ENCODE measurements at places on chromosomes 2 and 18.

GRCh38 chr2:11656671-11657101, 13.3 kb downstream of the NTSR2 start:
- no peak for DNase-seq

DNA sequence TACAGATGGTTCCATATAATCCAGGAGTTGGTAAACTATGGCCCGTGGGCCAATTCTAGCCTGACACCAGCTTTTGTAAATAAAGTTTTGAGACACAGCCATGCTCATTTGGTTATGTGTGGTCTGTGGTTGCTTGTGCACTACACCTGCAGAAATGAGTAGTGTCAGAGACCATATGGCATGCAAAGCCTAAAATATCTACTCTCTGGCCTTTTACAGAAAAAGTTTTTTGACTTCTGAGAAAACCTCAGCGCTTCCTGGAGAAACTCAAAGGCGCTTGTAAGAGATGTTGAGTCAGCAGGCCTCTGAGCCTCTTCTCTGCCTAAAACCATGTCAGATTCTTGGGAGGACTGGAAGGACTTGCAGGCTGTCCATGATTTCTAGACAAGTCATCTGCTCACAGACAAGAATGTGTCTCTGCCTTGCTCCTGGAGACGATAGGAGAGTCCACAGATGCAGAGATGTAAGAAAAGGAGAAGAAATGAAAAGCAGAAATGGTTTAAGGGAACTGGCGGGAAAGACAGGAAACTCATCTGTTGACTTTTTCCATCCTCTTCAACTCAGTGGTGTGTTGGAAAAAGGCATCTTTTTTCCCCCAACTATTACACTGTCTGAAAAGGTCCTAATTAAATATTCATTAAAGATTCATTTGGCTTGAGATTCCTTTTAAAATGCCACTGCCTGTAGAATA, 5.2 kb downstream of the TTC39C start:
- DNase-seq = no peak

- no peak for DNase-seq
Measured at GRCh38 chr2:218261423-218262236, 815 bp downstream of the GPBAR1 start.

- DNase-seq = no peak
Measured at GRCh38 chr18:45014047-45014501, 333.4 kb downstream of the SETBP1 start.

DNA sequence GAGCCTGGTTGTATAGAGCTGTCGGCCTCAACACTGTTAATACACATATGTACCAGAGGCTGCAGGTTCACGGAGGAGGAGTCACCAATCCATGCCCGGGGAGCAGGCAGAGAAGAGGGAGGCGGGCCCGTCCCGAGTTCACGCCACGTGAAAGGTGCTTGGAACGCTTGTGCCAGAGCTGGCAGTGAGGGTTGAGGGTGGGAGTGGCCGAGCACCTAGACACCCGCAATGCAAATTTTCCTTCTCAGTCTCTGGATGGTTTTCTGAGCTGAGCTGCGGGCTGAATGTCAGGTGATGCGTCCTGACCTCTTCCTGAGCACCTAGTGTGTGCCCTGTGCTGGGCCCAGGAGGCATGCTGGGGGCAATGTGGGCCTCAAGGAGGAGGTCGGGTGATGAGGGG, 52.2 kb downstream of the ODC1 start:
- no peak for DNase-seq

DNA sequence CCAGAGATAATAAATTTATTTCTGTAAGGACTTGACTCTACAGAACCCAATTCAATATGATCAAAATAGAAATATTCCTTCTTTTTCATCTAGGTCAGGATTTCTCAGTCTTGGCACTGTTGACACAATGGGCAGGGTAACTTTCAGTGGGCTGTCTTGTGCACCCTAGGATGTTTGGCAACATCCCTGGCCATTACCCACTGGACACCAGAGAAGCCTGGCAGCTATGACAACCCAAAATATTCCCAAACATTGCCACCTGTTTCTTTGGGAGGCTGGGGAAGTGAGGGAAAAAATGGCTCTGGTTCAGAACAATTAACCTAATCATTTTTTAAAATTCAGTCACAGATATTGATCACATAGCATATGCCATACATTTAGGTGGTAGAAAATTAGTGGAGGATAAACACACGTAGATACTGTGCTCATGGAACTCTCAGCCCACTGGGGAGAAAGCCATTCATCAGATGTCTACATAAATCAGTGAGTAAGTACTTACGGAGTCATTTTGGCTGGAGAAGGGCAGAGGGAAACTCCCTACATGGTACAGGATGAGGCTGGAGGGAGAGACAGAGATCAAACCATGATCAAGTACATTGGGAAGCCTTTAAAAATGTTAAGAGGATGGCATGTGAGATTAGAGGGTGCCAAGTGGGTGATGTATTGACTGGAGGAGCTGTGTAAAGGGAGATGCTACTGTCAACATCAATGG, 718 bp upstream of the TNP1 start:
- DNase-seq = no peak

DNA sequence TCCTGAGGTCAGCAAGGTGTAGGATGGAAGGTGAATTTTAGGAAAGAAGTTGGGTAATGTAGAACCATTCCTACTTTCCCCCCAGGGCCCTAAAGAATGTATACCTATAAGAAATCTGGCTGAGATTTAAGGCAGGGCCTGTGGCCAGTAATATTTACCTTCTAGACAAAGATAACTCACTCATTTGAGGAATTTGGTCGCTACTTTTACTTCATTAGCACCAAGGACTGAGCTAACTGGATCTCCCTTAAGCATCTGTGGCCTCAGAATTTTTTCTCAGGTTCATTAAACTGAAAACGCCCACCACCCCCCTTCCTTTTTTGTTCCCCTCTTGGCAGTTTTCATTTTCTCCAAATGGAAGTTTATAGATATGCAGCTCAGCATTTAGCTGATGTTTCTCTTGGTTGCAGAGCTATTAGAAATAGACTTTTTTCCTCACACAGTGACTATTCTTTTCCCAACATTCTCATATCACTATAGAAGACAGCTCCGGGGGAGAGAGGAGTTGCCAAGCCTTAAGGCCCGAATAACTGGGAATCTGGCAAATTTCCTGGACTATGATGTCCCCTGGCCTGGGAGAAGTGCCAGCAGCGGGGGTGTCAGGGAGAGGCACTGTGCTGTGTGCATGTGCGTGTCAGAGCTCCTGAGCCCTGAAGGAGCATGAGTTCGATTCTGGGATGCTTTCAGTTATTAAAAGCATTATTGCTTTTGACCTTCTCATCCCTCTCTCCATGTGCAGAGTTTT, 310.9 kb downstream of the PRKCE start:
- no peak for DNase-seq

- no peak for DNase-seq
Measured at GRCh38 chr2:9765611-9766531, 77.4 kb upstream of the TAF1B start.

- no peak for DNase-seq
Measured at GRCh38 chr2:204901591-204901990, 356.3 kb downstream of the PARD3B start.

GRCh38 chr2:165472922-165473321, 3.4 kb downstream of the CSRNP3 start:
- no peak for DNase-seq

DNA sequence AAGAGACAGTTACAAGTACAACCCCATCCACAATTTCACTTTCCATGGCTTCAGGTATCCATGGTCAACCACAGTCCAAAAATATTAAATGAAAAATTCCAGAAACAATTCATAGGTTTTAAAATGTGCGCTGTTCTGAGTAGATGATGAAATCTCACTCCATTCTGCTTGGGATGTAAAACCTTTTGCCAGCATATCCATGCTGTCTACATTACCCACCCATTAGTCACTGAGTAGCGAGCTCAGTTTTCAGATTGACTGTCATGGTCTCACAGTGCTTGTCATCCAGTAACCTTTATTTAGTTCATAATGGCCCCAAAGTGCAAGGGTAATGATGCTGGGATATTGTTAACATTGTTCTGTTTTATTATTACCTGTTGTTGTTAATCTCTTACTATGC, 40.5 kb downstream of the SMAD4 start:
- DNase-seq = no peak

DNA sequence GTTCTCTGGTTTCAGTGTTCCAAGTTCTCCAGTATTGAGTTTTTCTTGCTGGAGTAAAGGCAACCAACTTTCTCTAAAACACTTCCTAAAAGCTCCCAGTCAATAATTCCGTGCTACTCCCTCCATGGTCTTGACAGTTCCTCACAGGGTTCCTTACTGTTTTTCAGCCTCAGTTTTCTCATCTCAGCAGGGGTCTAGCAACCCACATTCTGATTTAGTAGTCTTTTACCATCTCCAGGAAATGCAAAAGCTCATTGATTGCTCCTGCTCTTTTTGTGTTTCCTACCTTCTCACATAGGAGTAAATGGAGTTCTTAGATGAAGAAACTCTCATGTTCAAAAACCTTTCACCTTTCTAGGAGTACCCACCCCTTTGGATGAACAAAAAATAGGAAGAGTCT, 978.8 kb upstream of the POU3F3 start:
- no peak for DNase-seq

DNA sequence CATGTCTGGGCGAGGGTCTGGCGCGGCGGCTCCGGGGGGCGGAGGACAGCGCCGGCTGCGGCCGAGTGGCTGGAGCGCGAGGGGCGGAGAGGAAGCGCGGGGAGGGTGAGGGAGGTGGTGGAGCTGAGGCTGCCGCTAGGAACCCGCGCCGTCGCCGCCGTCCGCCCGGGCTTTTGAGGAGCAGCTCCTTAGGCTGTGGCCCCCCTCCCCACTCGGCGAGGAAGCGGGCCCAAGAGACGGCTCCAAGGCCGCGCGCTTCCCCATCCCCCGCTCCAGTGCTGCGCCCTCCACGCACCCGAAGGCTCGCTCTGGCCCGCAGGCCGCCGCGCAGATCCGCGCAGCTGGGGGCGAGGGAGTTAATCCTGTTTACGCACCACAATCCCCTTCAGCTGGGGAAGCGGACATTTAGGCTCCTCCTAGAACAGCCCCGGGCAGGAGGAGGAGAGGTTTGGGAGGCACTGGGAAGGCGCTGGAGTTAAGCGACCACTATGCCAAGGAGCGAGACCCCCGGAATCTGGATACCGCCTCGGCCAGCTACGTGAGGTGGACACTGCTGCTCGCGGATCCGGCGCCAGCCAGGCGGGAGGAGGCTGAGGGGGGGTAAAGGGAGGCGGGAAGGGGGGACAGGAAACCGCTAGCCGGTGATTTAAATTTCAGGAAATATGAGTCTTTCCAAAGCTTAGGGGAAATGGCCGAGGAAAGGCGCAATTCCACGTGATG, at the start of gene CNRIP1:
Gene CNRIP1 (minus strand): TSS at position 552 of the 720 bp plus-strand sequence. CDS start 549 bp downstream, at position 3.
- DNase-seq = no peak

GRCh38 chr2:76448956-76449355, 738.2 kb upstream of the GCFC2 start:
- DNase-seq = no peak

DNA sequence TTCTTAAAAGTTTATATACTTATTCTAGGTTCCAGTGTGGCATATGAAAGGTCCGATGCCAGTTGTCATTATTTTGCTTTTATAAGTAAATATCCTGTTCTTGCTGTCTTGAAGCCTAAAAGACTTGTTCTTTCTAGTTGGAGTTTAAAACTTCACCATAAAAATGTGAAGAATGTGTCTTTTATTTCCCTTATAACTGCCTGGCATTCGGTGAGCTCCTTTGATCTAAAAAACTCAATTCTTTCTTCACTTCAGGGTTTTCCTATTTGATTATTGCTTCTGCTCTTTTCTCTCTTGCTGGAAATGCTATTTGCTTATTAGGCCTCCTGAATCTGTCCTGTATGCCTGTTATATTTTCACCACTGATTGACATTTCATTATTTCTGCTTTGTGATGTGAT, 51.6 kb downstream of the TSPYL6 start:
- DNase-seq = no peak

GRCh38 chr2:214796911-214797310, 12.6 kb downstream of the BARD1 start:
- DNase-seq = no peak

GRCh38 chr18:11760498-11761167, 71.6 kb downstream of the GNAL start:
- no peak for DNase-seq

DNA sequence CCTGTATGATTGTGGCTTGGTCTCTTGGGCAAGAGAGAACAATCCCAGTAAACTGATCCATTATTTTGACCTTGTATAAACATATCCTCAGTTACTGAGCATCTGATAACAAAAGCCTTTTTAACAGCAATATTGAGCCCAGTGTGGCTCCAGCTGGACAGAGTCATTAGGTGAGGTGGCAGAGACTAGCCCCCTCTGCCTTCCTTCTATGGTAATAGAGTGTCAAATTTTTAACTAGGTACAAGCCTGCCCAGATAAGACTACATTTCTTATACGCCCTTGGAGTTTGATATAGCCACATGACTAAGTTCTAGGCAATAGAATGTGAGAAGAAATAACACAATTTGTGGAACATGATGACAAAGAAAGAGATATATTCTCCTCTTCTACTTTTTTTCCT, 56.2 kb downstream of the HNMT start:
- DNase-seq = no peak

DNA sequence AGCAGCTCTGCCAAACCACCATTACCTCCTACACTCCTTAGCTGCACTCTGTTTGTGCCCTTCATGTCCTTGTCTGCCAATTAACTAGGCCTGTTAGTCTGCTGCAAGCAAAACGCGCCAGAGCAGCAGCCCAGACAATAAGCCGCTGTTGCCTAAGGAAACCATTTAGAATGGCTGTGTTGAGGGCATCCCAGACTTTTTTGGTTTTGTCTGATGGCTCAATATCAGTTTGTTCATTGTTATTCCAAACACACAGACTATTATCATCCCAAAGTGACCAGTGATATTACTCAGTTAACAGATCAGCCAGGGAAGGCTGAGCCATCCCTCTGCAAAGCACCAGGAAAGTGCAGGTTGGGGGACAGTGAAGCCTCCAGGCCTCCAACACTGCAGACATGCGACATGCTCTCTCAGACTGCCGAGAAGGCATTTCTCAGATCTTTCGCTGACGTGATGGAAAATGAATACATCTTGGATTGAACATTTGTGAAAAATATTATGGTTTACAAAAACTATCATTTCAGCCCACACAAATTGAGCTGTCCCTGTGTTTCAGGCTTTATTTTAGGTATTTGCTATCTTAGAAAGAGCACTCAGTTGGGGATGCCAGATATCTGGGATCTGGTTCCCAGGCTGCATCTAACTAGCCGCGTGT, 182.0 kb upstream of the HNRNPA3 start:
- DNase-seq = no peak

DNA sequence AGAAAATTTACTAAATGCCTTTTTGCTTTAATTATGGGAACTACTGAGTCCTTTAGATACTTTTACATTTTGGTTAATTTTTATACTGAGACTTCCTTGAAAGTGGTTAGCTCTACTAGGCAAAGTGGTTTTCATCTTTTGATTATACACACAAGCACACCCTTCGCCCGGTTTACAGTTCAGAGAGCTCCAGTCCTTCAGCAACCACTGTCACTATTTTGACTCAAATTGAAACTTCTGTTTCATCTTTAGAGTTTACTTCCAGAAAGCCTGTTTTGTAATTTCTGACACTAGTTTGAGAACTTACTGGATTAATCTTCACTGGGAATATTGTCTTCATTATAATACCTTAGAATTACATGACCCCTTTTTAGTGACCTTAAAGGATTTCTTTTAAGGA, 140.3 kb upstream of the FOSL2 start:
- no peak for DNase-seq

All from stimulated activated CD8-positive, alpha-beta memory T cell treated with anti-CD3 and anti-CD28 coated beads, Interleukin-4, amount 100 ng/mL, for 1 hour (primary cell).